Breast epithelium (tissue), 4 donors: ENCODE measurements at places on chromosomes 4 and X. TPM values are rescaled to one million over a fixed set of nuclear protein-coding genes. Genes with fewer than 3 reads are reported as not detected.

- DNase-seq: no peak
These were observed 21.0 kb upstream of the RASGEF1B start for GRCh38 chr4:81492606-81493230.

Gene KIAA1210
- not detected for total RNA-seq

Gene TMPRSS11B
- not detected for total RNA-seq

Gene AFM
- total RNA-seq: not detected

DNA sequence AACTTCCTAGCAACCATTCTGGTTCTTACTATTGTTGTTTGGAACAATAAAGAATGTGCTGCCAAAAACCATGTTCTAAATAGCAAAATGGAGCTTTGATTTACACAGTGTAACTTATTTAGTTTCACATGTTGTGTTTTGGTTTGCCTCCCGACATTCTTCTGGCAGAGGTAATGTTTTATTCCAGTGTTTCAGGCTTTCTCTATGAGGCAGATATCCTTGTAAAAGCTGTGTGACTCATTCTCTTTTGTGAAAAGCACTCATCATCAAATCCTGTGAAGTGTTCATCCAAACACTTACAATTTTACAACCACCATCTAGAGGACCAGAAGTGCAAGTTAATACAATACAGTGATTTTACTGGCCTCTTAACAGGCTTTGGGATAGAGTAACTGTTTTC is 219.0 kb upstream of the GIMD1 start:
- DNase-seq: no peak

GRCh38 chr4:138241281-138242075 is 671 bp downstream of the SLC7A11 start:
- no peak for DNase-seq

DNA sequence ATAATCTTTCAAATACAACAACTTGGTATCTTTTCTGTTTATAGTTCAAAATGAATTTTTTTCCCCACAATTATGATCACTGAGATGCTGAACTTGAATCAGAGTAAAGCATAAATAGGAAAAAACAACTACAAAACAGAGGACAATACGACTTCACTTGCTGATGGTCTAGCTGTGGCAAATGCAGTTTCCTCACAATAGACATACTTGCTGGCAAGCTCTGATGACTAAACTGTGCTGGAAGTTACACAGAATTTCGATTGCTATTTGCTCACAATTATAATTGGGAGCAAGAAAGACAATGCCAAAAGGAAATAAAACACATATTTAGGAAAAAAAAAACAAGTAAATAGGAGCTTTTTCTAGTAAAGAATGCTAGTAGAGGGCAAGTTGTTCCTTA is 14.7 kb downstream of the VEGFC start:
- no peak for DNase-seq

Gene VCX3A
- total RNA-seq: not detected

DNA sequence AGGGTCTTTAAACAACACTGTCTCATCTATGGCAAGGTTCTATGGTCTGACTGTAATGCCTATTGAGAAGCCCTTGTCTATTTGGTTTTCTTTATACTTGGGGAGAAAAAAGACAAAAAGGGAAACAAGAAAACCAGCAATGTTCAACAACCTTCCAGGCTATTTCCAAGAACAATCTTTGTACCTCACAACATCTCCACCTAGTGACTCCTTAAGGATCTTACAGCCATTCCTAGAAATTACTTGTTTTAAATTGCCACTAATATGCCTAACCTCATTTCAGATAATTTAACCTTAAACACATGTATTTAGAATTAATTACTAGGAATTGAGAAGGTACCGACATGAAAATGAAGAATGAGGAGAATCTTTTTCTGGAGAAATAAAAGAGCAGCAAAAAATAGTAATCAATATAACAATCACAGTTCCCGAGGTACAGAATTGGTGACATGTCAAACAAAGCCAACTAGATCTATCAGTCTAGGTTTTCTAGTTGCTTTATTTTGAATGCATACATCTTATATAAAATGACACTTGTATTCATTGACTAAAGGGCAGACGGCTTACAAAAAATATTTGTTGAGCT is 1.6 kb upstream of the RBM46 start:
- DNase-seq: no peak

DNA sequence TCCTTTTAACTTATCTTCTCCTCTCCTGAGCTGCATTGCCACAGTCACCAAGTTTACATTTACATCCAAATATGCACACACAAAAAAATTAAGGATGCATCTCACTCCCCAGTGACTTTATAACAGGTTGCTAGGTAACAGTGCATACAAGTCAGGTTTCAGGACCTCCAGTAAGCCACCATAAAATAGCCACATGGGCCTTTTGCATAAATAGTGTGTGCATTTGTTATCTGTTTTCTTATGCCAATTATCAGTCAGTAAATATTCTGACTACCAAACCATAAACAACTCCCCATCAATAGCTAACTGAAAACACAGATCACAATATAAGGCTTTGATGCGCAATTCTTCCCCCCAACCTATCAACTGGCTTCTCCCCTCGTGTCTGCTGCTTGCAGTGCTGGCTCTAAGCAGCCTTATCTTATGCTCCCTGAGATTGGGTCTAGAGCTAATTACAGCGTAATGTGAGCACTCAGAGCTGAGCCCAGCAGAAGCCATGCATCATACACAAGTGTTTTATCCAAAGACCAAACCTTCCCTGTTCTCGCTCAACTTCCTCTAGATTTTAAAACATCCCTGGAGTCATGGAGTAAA is 55.4 kb downstream of the ZNF827 start:
- no peak for DNase-seq

DNA sequence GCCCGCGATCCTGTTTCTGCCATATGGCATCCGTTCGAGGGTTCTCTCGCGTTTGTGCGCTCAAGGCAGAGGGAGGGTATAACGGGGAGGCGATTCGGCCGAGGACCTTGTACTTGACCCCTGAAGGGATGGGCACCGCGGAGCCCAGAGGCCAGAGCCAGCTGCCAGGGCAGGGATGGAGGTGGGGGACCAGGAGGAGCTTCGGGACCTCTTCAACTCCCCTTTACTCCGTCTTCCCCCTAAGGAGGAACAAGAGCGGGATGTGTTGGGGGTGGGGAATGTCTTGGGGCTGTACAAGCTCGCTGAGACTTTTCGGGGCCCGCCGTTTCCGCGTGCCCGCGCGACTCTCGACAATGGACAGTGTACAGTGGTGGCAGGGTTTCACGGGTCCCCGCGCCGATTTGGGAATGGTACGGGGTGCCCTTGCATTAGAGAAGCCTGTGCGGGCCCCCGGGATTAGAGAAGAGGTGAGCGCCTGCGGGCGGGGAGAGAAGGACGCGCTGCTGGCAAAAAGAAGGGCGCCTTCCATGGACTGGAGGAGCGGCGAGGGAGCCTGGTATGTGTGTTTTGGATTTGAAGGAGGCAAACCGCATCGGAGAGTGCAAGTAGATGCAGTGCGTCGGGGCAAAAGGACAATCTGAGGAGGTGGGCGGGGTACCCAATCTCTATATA is 760 bp downstream of the UGT8 start:
- DNase-seq: no peak

Gene IL9R
- 0.33 TPM for total RNA-seq

GRCh38 chr4:174252412-174252811 is 31.1 kb downstream of the FBXO8 start:
- DNase-seq: no peak

- no peak for DNase-seq
These were observed 16.8 kb upstream of the SH3TC1 start for GRCh38 chr4:8182294-8182693.

DNA sequence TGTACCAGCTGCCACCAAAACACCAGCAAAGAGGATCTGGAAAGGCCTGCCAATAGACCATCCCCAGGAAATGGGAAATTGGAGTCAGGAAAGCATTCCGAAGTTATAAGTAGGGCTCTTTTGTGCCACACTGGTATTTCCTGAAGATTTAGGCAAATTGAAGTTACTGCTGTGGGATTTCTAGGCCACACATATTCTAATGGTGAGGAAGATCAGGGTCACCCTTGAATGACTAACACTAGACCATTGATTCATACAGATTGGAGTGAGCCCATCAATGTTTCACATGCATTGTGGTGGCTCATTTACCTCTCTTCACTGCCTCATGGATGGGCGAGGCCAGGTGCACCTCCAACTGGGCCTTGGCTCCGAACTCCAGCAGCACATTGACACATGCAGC is 22.6 kb downstream of the ASB11 start:
- no peak for DNase-seq

DNA sequence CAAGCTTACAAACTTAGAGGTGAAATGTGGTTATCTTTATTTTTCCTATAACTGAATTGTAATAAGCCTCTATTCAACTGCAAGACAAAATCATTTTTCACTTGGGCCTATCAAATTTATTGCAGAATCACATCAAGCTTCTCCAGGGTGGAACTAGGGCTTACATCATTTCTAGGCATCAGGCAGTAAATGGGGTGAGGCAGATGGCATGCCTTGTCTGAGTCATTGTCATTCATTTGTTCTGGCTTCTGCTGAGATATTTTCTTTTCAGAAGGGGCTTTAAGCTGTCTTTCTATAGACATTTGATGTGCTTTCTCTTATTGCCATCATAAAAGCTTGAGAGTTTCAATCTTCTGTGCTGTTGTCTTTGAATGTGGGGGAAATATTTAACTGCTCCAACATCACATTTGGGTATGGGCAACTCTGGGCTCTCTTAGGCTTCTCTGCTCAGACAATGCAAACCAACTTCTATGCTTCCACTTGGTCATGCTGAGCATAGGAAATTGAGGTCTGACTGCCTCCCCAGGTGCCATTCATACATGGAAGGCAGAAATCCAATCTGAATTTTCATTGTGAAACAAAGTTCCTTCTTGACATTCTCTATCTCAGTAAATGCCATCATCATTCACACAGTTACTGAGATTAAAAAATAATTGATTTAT is 225.8 kb upstream of the GIMD1 start:
- DNase-seq: no peak

DNA sequence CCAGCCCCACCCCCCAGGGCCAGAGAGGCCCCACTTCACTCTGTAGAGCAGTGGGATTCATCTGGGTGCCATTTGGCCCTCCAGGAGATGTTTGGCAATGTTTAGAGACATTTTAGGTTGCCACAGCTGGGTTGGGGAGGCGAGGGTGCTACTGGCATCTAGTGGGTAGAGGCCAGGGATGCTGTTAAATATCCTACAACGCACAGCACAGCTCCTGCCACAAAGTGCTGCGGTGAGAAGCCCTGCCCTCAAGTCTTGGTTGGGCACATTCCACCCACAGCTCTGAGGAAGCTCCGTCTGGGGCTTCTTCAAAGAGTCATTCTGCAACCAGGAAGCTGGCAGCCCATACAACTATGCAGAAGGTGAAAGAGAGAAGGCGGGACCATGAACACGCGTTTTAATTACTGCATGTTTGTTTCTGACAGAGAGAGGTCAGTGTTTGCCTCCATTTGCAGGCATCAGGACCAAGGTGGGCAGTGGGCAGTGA is 48.1 kb upstream of the FAM9C start:
- no peak for DNase-seq

DNA sequence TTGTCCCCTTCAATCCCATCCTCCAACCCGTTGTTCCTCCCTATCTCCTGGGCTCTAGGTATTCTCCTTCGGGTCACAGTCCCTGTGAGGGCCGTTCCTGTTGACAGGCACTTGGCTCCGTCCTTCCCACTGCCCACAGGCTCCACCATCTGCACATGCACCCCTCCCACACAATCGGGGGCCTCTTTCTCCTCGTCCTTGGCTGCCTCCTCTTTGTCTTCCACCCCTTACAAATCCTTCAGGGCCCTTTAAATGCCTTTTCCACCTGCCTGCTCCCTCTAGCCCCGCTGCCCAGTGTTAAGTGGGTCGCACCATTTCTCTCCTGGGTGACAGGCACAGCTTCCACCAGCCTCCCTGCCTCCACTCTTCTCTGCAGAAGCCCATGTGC is 2.7 kb upstream of the AVPR2 start:
- DNase-seq: no peak

Gene GAGE2A
- total RNA-seq: not detected

DNA sequence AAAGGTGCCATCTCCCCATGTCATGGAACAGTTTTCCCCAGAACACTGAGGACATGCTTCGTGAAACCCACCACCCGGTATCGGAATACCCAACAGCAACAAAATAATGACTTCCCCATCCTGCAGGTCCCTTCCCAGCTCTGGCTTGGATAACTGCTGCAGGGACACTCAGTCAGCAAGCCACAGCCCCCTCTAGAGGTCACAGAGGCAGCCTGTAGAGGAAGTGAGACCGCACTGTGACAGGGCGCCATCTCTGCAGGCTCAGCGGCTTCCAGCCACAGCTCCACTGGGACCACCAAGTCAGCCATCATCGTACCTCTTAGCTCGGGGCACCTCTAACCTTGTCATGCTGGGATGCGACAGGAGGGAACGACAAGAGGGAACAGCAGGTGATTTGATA is 315.9 kb downstream of the LDB2 start:
- DNase-seq: no peak

DNA sequence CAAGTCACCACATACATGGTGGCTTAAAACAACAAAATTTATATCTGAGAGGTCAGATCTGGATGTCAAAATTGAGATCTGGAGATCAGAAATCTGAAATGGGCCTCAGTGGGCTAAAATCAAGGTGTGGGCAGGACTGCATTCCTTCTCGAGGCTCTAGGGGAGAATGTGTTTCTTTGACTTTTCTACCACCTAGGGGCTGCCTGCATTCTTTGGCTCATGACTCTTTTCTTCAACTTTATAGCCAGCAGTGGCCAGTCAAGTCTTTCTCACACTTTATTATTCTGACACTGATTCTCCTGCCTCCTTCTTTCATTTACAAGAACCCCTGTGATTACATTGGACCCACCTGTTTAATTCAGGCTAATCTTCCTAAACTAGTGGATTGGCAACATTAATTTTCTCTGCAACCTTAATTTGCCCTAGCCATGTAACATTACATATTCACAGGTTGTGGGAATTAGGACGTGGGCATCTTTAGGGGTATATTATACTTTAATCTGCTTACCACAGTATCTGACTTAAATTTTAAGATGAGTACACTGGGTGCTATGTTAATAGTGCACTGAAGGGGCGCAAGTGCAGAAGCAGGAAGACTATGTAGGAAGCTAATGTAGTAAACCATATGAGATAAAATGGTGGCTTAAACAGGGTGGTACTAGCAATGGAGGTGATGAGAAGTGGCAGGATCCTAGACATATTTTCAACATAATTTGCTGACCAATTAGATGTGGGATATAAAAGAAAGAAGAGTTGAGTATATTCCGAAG is 188.0 kb downstream of the SLC4A4 start:
- no peak for DNase-seq

Gene ZNF182
- total RNA-seq: 4.5 TPM

Gene COL25A1
- 2.6 TPM for total RNA-seq

Gene ATP7A
- total RNA-seq: 9.4 TPM

Gene MTNR1A
- not detected for total RNA-seq
